Sigmoid colon (tissue), 7 donors: ENCODE measurements at places on chromosomes 2 and 18. TPM values are rescaled to one million over a fixed set of nuclear protein-coding genes. Genes with fewer than 3 reads are reported as not detected.

The DAPL1 gene
- total RNA-seq = not detected

GRCh38 chr18:48202006-48202348 lies 207.2 kb downstream of the ZBTB7C start:
- no peak overlapping the region for H3K27ac ChIP-seq
- no peaks in the 10 kb centered on the region for H3K36me3 ChIP-seq
- DNase-seq = no peak
- no peaks in the 10 kb centered on the region for H3K27me3 ChIP-seq
- no peak overlapping the region for H3K4me3 ChIP-seq

DNA sequence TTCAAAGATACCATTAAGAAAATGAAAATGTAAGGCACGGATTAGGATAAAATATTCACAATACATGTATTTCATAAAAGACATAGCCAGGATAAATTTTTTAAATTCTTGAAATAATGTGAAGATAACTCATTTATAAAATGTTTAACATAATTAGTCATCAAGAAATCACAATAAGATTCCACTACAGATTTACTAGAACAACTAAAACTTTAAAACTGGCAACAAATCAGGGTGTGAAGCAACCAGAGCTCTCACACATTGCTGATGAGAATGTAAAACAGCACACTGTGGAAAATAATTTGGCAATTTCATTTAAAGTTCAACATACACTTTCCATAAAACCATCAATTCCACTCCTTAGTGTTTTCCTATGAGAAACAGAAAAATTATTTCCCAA lies 89.6 kb upstream of the UBE2E3 start:
- no peak overlapping the region for H3K4me3 ChIP-seq
- H3K27me3 ChIP-seq = no peaks in the 10 kb centered on the region
- no peaks in the 10 kb centered on the region for H3K4me1 ChIP-seq

DNA sequence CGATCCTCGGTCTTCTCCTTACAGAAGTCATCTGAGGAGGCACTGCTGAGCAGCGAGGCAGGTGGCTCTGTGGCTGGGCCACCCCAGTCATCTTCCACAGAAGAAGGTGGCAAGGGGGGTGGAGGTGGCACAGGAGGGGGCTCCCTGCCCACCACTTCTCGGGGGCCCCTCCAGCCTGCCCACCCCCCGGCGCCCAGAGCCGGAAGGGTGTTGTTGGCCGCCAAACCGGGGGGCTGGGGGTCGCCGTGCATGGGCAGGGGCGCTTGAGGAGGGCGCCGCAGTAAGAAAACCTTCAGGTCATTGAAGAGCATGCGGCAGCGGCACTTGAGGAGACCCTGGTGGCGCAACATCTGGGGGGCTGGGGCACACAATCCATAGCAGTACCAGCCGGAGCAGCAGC lies 2.5 kb downstream of the MARCHF4 start:
- no peaks in the 10 kb centered on the region for H3K36me3 ChIP-seq
- no peak overlapping the region for H3K27ac ChIP-seq
- H3K27me3 ChIP-seq = peaks cover 19% of the 10 kb centered on the region
- H3K4me1 ChIP-seq = peaks cover 11% of the 10 kb centered on the region

The AQP12B gene
- not detected for total RNA-seq

- H3K27me3 ChIP-seq = no peaks in the 10 kb centered on the region
- no peak overlapping the region for H3K4me3 ChIP-seq
- no peaks in the 10 kb centered on the region for H3K36me3 ChIP-seq
- H3K27ac ChIP-seq = no peak overlapping the region
- DNase-seq = no peak
These were observed 13.7 kb upstream of the LRP1B start for GRCh38 chr2:142144547-142144946.

DNA sequence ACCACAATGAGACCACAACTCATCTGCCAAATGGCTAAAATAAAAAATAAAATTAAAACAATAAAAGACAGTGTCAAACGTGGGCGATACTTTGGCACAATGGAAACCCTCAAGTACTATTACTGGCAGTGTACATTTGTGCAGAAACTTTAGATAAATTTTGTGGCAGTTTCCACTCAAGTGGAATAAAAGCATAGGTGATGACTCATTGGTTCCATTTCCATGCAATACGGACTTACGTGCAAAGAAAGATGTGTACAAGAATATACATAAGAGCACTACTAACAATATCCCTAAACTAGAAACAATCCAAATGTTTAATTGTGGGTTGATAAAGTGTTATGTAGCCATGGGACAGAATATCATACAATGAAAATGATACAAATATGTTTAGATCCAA lies 259.0 kb upstream of the HNMT start:
- H3K4me1 ChIP-seq = no peaks in the 10 kb centered on the region
- H3K27ac ChIP-seq = no peak overlapping the region
- no peak for DNase-seq
- H3K36me3 ChIP-seq = no peaks in the 10 kb centered on the region

- no peaks in the 10 kb centered on the region for H3K36me3 ChIP-seq
- no peaks in the 10 kb centered on the region for H3K27me3 ChIP-seq
- no peak overlapping the region for H3K4me3 ChIP-seq
- no peaks in the 10 kb centered on the region for H3K4me1 ChIP-seq
- no peak overlapping the region for H3K27ac ChIP-seq
- no peak for DNase-seq
These were observed 73.4 kb upstream of the ID2 start for GRCh38 chr2:8608411-8608954.

- no peak overlapping the region for H3K27ac ChIP-seq
- H3K4me1 ChIP-seq = no peaks in the 10 kb centered on the region
- no peak overlapping the region for H3K4me3 ChIP-seq
- no peak for DNase-seq
- H3K36me3 ChIP-seq = peaks cover 66% of the 10 kb centered on the region
These were observed 12.2 kb upstream of the TPRKB start for GRCh38 chr2:73749314-73749713.

DNA sequence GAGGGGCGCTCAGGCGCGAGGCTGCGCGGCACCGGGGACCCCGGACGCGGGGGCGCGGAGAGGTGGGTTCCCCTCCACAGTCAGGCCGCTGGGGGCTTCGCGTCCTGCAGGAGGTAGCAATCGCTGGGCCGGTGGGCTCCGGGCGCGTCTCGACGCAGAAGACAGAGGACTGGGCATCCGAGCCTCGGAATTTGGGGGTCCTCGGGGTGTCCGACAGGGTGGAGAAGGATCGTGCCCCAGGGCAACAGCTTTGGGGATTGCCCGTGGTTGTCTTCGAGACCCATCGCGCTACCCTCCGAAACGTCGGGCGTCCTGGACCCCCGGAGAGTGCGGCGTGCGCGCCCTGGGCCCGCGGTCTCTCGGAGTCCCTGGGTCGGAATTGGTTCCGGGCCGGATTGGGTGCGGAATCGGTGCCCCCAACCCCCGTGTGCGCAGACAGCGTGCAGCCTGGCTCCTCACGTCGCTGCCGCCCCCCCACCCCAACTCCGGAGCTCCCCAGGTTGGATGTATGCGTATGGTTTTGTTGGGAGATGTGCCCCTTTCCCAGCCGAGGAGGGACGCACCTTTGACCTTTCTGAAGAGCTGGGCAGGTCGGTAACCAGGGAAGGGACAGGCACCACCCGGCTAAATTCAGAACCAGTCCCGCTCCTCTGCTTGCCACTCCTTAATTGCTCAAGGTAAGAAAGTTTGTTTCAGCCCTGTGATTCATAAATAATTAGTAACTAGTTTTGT lies 750 bp downstream of the NPAS2 start:
- peaks cover 7% of the 10 kb centered on the region for H3K4me1 ChIP-seq
- no peak for DNase-seq
- peak overlapping the region; percentile 91 for H3K27ac ChIP-seq
- no peaks in the 10 kb centered on the region for H3K27me3 ChIP-seq
- H3K36me3 ChIP-seq = no peaks in the 10 kb centered on the region

The ANTXR1 gene
- 57.4 TPM for total RNA-seq

- no peak for DNase-seq
- no peaks in the 10 kb centered on the region for H3K27me3 ChIP-seq
- no peak overlapping the region for H3K27ac ChIP-seq
- no peak overlapping the region for H3K4me3 ChIP-seq
These were observed 544.0 kb downstream of the STK39 start for GRCh38 chr2:167703441-167703840.

The CHPF gene
- total RNA-seq = 21.3 TPM

The B4GALT6 gene
- total RNA-seq = 7.8 TPM
